ENCODE measurements at places on chromosomes 12 and 14.

- DNase-seq = no peak
Observed at GRCh38 chr12:101186291-101186690, 23.7 kb downstream of the SLC5A8 start.

GRCh38 chr14:68921666-68922065 lies 57.4 kb downstream of the ACTN1 start:
- no peak for DNase-seq

- no peak for DNase-seq
Observed at GRCh38 chr14:68322940-68323620, 469.8 kb downstream of the ZFP36L1 start.

GRCh38 chr14:73244541-73245290 lies 7.4 kb downstream of the PAPLN start:
- no peak for DNase-seq
